ENCODE measurements at places on chromosomes 12 and 14.

- no peak for DNase-seq
These were observed 86.8 kb downstream of the ITPR2 start for GRCh38 chr12:26746121-26746714.

DNA sequence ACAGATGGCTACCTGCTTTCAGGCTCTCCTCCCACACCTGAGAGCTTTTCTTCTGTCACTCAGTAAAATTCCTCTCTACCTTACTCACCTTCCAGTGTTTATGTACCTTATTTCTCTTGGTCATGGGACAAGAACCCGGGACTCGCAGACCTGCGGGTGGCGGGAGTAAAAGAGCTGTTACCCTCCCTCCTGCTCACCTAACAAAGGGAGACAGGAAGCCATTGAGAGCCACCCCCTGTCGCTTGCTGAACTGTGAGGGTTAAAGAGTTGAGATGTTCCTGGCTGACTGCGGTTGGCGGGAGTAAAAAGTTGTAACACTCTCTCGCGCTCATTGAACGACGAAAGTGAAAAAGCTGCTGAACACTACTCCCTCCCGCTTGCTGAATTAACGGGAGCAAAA is 1935.1 kb upstream of the FLRT2 start:
- no peak for DNase-seq

DNA sequence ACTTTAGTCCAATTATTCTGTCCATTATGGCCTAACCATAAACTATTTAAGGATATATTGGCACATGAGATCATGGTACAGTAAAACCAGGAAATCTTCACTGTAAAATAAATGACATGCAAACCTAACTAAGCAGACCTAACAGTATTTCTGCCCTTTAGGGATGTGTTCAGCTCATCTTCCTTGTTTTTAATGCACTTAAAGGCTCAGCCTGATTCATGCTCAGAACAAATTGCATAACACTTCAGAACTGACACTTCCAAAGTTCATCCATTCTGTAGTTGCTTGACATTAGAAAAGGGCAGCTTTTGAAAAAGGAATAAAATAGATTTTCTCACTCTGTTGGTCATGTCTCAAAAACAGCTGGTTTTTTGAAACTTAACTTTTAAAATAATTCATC is 708.5 kb downstream of the C12orf50 start:
- no peak for DNase-seq

DNA sequence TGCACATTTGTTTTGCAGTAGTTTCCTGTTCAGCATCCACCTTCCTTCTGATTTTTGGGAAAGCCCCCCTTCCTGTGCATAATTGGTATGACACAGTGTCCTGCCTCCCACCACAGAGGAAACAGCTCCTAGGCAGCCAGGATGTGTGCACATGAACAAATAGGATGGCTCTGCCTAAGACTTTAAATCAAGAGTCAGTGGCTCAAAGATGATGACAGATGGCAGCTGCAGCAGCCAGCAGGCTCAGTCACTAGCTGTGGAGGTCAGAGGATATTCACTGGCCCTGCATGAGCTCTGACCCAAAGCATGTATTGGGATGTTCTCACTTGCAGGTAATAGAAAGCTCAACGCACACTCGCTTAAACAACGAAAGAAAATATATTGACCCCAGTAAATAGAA is 90.3 kb downstream of the KCNK10 start:
- no peak for DNase-seq

DNA sequence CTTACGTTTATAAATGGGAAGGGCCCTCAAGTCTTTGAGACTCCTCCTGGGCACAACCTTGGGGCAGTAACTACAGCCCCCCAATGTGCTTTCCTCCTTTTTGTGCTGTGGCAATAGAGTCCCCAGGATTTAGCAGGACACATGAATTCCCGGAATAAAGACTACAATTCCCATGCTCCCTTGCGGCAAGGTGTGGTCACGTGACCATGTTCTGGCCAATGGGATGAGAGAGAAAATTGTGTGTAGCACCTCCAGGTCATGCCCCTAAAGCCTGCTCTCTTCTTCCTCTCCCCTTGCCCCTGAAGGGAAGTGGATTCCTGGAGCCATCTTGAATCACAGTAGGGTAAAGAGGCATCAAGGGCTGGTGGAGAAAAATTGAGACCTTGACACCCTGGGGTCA is 295.1 kb upstream of the SFSWAP start:
- DNase-seq, result no peak

DNA sequence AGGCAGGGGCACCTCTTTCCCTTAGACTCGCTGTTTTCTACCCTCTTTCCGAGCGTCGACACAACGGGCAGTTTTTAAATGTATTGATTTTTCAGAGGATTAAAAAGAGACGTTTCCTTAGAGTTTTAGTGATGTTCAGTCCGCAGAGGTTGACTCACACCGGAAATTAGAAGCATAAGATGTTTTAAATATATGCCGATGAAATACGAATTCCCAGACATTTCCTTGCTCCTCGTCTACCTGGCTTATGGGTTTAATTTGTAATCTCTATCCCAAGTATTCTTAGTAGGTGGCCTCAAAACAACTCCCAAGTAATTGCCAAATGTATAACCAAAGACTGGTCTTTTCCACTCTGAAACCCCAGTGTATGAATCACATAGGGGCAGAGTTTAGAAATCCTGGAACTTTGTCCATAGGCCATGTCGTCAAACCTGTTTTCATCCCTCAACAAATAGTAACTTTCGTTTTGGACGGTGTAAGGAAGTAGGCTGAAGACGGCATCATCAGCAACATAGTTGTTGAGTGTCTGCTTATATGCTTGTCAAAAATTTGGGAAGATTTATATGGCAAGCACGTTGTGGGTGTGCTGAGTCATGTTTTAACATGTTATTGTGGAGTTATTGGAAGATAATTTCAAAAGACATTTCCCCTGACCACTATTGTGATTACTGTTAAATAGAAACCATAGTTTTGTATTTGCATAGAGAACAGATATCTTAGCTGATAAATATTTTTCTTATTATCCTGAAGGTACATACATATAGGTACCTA is 824 bp downstream of the TBK1 start:
- no peak for DNase-seq

DNA sequence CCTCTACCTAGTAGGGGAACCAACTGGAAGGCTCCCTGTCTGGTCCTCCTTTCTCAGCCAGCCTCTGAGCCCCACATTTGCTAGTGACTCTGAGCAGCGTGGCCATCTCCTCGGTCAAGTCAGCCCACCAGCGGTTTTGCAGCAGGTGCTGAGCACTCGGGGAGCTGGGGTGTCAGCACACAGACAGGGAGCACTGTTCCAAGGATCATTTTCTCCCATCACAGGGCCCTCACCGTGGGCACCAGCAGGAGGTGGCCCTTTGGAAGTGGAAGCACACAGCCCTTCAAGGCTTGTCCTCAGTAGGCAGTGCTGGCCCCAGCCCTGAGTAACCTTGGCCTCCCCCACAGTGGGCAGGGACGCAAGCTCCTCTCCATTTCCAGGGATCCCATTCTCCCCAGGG is 24.1 kb upstream of the EML1 start:
- DNase-seq, result no peak

DNA sequence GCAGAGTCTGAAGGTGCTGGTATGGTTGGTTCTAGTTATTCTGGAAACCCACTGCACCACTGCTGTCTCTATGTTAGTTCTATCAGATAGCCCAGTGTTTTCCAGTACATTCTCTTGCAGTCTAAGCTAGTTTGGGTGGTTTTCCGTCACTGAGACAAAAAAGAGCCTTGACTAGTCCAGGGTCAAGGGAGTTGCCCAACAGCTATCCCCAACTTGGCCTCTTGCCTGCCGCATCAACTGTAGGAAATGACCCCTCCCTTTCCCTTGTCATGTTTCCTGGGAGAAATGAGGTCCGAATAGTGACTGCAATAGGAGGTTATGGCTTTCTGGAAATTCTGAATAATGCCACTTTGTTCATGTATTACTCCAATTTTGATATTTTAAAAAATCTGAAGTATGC is 160.4 kb downstream of the EFCAB11 start:
- DNase-seq, result no peak

DNA sequence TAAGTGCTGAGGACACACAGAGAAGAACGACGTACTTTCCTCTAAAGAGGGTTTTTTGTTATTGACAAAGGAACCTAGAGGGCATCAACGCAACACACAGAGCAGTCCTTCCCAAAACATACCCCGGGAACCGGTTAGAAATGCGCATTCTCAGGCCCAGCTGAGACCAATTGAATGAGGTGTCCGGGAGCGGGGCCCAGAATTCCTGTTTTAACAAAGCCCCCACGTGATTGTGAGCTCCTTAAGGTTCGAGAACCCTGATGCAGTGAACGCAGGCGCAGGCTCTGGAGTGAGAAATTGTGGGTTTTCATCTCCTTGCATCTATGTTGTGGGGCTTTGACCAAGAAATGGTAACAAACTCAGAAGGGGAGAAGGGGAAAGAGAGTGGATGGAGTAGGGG is 51.0 kb upstream of the TBX3 start:
- no peak for DNase-seq

GRCh38 chr14:50007123-50007903 is 109.1 kb downstream of the VCPKMT start:
- no peak for DNase-seq

DNA sequence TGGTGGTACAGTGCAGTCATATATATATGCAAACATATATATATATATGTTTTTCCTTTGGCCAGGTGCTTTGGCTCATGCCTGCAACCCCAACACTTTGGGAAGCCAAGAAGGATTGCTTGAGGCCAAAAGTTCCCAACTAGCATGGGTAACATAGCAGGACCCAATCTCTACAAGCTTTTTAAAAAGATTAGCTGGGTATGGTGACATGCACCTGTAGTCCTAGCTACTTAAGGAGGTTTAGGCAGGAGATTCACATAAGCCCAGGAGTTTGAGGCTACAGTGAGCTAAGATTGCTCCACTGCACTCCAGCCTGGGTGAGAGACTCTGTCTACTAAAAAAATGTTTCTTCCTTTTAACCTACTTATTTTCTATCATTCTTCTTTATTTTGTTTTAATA is 10.2 kb downstream of the PZP start:
- no peak for DNase-seq

- DNase-seq, result no peak
These were observed 27.8 kb downstream of the LRTM2 start for GRCh38 chr12:1848146-1848545.

- no peak for DNase-seq
These were observed 55.8 kb downstream of the ARID2 start for GRCh38 chr12:45785315-45785714.

GRCh38 chr12:45418520-45418919 is 202.6 kb downstream of the ANO6 start:
- no peak for DNase-seq

DNA sequence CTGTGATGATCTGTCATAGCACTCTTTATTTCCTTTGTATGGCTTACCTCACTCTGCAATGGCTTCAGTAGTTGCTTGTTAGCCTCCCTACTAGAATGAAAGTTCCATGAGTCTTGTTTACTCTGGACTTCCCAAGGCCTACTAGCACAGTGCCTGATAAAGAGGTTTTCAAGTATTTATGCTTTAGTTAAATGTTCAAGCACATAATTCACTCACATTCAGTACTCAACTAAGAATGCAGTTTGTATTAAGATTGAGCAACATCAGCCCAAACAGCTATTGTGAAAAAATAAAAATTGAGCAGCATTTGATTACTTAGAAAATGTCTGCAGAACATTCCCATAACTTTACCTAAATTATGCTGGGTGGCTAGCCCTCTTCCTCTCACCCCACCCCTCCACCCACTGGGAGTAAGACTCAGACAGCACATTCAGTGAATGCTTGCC is 158.9 kb upstream of the AMIGO2 start:
- no peak for DNase-seq

DNA sequence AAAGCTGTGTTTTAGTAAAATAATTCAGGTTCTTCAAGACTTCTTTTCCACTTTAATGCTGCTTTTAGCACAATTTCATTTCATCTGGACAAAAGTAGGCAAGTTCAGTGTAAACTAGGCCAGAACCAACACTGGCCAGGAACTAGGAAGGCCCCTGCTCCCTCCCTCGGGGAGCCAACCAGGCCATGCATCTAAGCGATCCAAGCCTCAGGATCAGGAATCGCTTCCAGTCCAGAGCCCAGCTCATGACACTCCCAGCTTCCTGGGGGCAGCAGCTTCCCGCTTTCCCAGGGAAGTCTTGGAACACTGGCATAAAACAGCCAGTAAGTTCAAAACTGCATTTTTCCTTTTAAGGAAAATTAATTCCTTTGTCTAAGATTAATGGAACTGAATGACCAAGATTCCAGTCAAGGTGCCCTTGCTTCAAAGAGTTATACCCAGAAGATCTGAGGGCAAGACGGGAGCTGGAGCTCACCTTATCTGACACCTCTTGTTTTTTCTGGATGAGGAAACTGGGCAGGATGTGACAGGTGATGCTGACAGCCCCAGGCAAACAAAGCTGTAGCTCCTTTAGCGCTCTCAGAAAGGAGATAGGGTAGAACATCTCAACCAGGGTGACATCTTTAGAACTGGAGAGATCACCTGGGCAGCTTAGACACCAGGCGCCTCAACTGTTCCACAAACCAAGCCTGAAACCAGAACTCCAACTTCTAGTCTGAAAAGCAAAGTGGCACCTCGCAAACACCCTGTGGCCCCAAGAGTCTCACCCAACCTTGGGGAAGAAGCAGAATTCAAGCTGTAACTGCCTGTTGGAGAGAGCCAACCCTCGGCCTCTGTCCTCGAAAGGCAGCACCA is 61.4 kb upstream of the PNMA1 start:
- no peak for DNase-seq

GRCh38 chr14:22630486-22630885 is 13.7 kb downstream of the OR6J1 start:
- no peak for DNase-seq

DNA sequence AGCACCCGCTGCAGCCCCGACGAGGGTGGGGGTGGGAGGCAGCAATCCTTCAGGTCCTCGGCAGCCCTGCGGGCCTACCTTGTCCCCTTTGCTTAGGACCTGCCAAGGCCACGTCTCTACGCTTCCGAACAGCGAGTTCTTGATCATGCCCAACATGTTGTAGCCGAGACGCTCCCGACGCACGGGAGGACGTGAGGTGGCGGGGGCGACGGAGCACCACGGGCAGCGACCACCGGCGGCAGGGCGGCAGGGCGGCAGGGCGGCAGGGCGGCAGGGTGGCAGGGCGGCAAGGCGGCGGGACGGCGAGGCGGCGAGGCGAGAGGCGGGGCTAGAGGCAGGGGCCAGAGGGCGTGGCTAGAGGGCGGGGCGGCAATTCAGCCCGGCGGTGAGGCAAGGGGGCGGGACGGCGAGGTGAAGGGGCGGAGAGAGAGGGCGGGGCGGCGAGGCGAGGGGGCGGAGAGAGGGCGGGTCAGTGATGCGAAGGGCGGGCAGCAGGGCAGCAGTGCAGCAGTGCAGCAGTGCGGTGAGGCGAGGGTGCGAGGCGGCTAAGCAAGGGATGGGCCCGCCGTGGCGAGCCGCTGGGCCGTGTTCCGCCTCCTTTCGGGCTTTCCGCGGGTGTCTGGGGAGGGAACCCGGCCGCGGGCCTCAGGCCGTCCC is at the start of gene HEBP1:
HEBP1 (minus strand) TSS at position 307 of the 657 bp plus-strand sequence; CDS start at position 156, 151 bp downstream.
- peak; percentile 76 for DNase-seq

GRCh38 chr14:55477680-55478079 is 37.3 kb upstream of the TBPL2 start:
- no peak for DNase-seq

DNA sequence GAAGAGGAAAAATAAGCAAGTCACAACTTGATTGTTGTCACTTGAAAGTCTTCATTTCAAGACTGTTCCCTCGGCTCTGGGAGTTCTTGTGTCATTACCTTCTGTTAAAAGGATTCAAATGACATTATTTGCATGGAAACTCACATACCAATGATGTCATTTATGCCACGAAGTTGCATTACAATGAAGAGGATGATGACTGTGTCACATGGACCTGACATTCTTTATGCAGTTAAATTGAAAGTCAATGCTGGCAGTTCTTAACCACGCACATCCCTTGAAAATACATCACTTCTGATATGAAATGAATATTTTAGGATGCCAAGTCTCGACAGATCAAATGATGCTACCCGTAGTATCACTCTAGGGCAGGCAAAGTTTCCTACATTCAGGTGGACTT is 1069.5 kb downstream of the VRK1 start:
- no peak for DNase-seq
